A549 treated with Hydrocortisone at 1 μM for 4 hours (cell line): ENCODE measurements at places on chromosomes 16 and 17. TPM values are rescaled to one million over a fixed set of nuclear protein-coding genes. Genes with fewer than 3 reads are reported as not detected.

The C17orf50 gene
- 0.23 to 0.44 TPM (median 0.41 TPM) in 4 of 5 replicates, not detected in the other for total RNA-seq

The EMC8 gene
- 53.6 to 77.8 TPM (median 67.4 TPM) in 5 replicates for total RNA-seq

The HIC1 gene
- total RNA-seq, result 1.2 to 2.0 TPM (median 1.5 TPM) in 5 replicates

The PRSS8 gene
- total RNA-seq, result 0.83 to 1.4 TPM (median 1.2 TPM) in 5 replicates

The TNFSF13 gene
- total RNA-seq, result 0.78 to 1.1 TPM (median 0.91 TPM) in 5 replicates

The LDHD gene
- total RNA-seq, result 0.59 to 0.87 TPM (median 0.84 TPM) in 5 replicates

The KRT9 gene
- not detected in 5 replicates for total RNA-seq

The CDH3 gene
- total RNA-seq, result 0.17 to 0.38 TPM (median 0.31 TPM) in 5 replicates

The ABCA8 gene
- 0.24 to 0.54 TPM (median 0.33 TPM) in 5 replicates for total RNA-seq

The ASB16 gene
- 0.07 to 0.13 TPM (median 0.12 TPM) in 3 of 5 replicates, not detected in the others for total RNA-seq

The ATP1B2 gene
- 0.15 to 0.37 TPM (median 0.27 TPM) in 5 replicates for total RNA-seq

The EPOP gene
- 10.9 to 12.9 TPM (median 12.0 TPM) in 5 replicates for total RNA-seq

The C1QBP gene
- 494 to 607 TPM (median 572 TPM) in 5 replicates for total RNA-seq

The GLP2R gene
- total RNA-seq, result 5.7 to 16.7 TPM (median 7.8 TPM) in 5 replicates

The OR1A2 gene
- total RNA-seq, result not detected in 5 replicates

The GUCY2D gene
- 0.28 to 0.52 TPM (median 0.36 TPM) in 4 of 5 replicates, not detected in the other for total RNA-seq

The DOC2B gene
- total RNA-seq, result 1.8 to 2.2 TPM (median 2.1 TPM) in 5 replicates

The MYH1 gene
- total RNA-seq, result not detected in 5 replicates

The TNFRSF13B gene
- not detected in 5 replicates for total RNA-seq

The WNK4 gene
- 1.0 to 1.7 TPM (median 1.2 TPM) in 5 replicates for total RNA-seq
